Left colon (tissue), 2 donors: ENCODE measurements at places on chromosomes 4 and X. TPM values are rescaled to one million over a fixed set of nuclear protein-coding genes. Genes with fewer than 3 reads are reported as not detected.

MTCP1 gene
- 13.9 TPM for total RNA-seq

CDKL2 gene
- total RNA-seq: 1.6 TPM

CABS1 gene
- not detected for total RNA-seq

LRP2BP gene
- 0.70 TPM for total RNA-seq

SATL1 gene
- 0.08 TPM for total RNA-seq

RPS6KA6 gene
- total RNA-seq: 16.5 TPM

CD99 gene
- total RNA-seq: 164 TPM

ATP8A1 gene
- total RNA-seq: 64.7 TPM

NPY1R gene
- total RNA-seq: 4.9 TPM

CAPN6 gene
- 5.0 TPM for total RNA-seq

TLR1 gene
- 2.3 TPM for total RNA-seq

ODAPH gene
- not detected for total RNA-seq

PAGE2B gene
- not detected for total RNA-seq

NLGN3 gene
- 0.67 TPM for total RNA-seq
